GM13977 (cell line): ENCODE measurements at places on chromosomes 11 and 22.

DNA sequence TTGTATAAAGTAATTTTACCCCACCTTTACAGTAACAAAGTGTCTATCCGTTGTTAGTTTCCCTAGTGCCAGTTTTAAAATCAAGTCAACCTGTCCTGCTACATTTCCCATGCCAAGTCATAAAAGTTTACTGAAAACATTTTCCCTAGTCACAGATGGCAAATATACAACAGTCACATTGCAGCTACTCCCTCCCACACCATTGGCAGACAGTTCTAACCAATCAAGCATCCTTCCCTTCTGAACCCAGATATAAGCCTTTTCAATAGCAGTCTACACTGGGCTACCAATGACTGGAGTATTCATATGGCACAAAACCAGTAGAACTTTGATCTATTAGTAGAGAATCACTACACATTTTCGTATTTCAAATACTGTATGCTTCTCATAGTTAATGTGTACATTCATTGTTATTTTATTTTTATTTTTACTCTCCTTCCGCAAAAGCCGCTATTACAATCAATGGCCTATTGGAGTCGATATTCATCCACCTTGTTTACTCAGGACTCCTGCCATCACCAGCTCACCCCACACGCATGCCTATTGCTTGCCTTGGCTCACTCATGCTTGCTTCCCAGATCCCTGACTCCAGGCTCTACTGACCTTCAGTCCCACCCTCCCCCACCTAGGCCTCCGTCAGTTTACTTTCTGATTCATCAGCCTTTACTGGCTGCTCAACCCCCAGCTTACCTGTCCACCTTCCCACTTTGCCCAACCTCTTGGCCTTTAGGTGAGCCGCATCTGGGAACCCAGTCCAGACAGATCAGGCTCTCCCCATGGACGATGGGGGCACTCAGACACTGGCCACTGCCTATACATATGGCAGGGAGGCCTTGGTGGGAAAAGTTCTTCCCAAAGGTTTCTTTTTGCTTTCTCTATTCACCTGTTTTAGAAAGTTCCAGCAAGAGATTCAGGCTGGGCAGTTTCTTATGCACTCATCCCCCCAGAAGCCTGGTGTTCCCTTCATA is 408.4 kb downstream of the SOX6 start:
- no peak for DNase-seq

- DNase-seq, result no peak
These were observed 5.1 kb upstream of the IGSF9B start for GRCh38 chr11:133961890-133962289.

DNA sequence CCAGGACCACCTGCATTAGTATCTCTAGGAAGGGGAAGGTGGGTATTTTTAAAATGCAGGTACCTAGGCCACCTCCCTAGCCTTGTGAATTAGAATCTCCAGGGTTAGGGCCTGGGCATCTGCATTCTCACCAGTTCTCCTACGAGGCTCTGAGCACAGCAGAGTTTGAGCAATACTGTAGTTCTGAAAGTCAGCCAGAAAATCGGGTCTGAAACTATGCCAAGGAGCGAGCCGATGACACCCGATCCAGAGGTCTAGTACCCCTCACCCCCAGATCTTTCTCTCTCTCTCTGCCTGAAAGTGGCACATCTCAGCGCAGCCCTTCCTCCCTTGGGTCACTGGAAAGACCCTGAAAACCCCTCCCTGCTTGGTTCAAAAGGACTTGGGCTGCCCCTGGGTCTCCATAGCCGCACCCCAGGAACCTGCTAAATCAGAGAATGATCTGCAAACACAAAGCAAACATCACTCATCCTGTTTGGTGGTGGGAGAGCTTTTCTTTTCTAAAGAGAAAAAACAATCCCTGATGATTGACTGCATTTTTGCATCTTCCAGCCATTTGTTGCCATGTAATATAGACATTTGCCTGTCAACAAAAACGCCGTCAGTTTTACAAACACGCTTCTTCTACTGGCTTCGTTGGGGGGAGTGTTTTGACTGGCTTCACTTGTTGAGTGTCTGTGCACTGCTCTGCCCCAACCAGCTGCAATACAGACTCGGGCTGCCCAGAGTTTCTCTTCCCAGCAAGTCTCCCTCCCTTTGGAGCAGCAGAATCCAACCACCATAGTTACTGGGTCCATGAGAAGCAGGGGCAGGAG is 229.9 kb downstream of the MN1 start:
- DNase-seq, result no peak

GRCh38 chr11:76772100-76772782 is 10.9 kb upstream of the TSKU start:
- DNase-seq, result no peak

- DNase-seq, result no peak
These were observed 19.7 kb upstream of the ALX4 start for GRCh38 chr11:44329472-44330230.

- peak; percentile 80 for DNase-seq
These were observed 70.8 kb downstream of the KCNJ1 start for GRCh38 chr11:128796270-128796669.

DNA sequence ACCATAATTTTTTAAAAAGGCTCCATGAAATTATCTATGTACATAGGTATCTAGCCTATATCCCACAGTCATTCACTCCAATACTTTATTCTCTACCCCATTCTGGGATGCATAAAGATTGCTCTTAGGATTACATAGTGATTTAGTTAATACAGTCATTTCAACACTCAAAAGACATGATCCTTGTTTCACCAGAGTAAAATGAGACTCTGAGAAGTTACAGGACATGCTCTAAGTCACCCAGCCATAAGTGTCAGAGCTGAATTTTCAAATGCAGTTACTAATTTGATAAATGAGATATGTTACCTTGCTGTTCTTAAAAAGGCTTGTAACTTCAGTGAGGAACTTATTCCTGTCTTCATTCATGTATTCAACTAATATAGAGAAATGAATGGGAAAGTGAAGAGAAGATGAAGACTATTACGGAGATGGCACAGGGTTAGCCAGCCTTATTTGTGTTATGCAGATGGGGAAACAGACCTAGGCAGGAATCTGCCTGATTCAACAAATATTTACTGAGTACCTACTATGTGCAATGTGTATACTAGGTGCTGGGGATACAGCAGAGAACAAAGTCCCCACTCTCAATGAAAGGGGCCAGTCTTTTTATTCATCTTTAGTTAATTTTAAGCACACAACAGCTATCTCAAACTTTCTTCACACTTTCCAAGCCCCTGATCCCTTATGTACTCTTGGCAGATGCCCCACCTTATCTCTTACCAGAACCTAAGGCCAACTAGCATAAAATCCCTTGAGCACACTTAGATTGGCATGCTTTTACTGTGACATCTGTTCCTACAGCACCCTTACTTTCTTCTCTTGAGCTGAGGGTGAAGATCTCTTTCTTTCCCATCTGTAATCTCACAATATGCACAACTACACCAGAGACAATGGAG is 21.6 kb downstream of the MAPK1 start:
- DNase-seq, result no peak

DNA sequence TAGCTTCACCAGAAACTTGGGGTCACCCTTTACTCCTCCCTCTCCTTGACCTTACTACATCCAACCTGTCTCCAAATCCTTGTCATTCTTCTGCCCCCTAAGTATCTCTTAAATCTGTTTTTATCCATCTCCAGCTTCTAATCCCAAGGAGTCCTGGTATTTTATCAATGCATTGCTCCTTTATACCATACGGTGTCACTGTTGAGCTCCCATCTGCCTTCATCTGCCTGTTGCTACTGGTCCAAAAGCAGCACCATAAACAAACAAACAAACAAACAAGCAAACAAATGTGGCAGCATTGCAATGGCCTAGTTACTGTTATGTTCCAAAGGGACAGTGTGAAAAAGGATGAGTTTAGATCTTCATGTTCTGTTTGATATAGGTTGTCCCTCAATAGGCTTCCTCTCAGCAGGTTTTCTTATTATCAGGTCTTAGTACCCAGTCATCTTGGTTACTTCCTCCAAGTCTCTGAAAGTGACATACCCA is 34.2 kb downstream of the DNHD1 start:
- DNase-seq, result peak; percentile 36

GRCh38 chr11:11117730-11118129 is 235.3 kb downstream of the CSNK2A3 start:
- DNase-seq, result no peak

DNA sequence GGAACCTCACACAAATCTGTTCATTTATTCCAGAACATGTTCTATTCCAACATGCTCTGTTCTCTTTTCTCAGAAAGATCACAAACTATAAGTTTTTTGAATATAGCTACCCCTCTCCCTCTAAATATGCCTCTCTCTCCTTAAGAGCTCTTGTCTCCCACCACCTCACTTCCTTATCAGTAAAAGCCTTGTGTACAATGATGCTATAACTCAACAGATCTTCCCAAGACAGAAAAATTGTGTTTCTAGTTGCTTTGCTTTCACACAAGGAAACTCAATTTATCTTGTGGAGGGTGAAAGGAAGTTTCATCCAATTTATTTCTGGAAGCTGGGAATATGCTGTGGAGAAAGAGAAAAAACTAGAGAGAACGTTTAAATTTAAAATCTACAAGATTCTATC is 64.4 kb downstream of the FAM76B start:
- no peak for DNase-seq

- no peak for DNase-seq
These were observed 38.4 kb downstream of the GDPD5 start for GRCh38 chr11:75487365-75487764.

- DNase-seq, result no peak
These were observed 63.4 kb downstream of the LRP5 start for GRCh38 chr11:68375766-68376165.

GRCh38 chr22:26536056-26536761 is 23.9 kb upstream of the TFIP11 start:
- no peak for DNase-seq

GRCh38 chr11:117644403-117645155 is 152.4 kb downstream of the DSCAML1 start:
- no peak for DNase-seq

GRCh38 chr11:10394229-10395101 is 60.6 kb upstream of the AMPD3 start:
- DNase-seq, result no peak

GRCh38 chr11:113341388-113342165 is 27.2 kb downstream of the TTC12 start:
- DNase-seq, result no peak

GRCh38 chr11:14242187-14242586 is 116.8 kb downstream of the RRAS2 start:
- DNase-seq, result no peak

DNA sequence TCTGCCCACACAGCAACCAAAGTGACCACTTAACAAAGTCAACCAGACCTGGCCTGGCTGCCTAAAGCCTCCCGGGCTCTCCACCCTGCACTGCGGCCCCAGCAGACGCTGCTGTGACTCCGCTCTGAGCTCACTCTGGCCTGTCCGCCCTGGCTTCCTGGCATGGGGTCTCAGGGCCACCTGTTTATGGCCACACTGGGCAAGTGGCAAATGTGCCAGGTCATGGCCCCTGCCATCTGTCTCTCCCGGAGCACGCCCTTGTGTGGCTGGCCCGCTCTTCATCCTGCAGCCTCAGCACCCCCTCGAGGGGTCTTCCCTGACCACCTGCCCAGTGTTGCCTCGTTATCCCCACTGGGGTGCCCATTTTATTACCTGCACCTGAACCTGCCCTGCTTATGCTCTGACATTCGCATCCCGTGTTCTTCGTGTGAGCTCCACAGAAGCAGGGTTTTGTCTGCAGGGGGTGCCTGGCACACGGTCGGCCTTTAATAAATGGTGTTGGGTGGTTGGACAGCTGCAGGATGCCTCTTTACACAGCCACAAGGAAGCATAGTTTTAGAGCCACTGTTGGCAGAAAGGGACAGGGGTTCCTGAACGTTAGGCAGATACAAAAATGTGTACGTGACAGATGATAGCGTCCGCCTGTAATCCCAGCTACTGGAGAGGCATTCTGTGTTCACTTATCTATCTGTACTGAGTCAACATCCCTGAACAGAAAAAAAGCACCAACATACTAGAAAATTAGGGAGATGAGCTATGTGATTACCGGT is 785.6 kb downstream of the TBC1D22A start:
- no peak for DNase-seq

- no peak for DNase-seq
These were observed 26.5 kb downstream of the MYO7A start for GRCh38 chr11:77154381-77155081.

DNA sequence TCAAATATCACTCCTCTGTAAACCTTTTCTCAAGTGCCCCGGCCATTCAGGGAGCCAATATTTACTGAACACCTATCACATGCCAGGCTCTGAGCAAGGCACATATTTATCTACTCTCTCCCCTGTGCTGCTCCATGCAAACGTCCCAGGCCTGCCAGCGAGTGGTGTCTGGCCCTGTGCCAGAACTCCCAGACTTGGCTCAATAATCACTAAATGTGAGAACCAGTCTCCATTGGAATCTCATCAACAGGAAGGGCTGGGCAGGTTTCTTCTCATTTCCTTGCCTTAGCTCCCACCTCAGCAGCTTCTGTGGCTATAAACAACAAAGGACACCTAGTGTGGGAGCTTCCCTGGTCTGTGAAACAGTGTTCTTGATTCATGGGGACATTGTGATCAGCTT is 21.7 kb downstream of the RASSF10 start:
- DNase-seq, result no peak

- DNase-seq, result no peak
These were observed 15.2 kb downstream of the DDX17 start for GRCh38 chr22:38490915-38491314.

DNA sequence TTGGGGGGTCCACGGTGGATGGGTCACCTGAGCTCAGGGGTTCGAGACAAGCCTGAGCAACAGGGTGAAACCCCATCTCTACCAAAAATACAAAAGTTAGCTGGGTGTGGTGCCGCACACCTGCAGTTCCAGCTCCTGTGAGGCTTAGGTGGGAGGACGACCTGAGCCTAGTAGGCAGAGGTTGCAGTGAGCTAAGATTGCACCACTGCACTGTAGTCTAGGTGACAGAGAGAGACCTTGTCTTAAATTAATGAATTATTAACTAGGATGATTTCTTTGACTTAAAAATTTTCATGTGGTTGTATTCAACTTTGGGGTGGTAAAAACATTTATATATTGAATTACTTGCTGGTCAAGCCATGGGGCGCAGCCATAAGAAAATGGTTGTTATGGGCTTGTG is 33.9 kb downstream of the CCDC83 start:
- DNase-seq, result no peak

DNA sequence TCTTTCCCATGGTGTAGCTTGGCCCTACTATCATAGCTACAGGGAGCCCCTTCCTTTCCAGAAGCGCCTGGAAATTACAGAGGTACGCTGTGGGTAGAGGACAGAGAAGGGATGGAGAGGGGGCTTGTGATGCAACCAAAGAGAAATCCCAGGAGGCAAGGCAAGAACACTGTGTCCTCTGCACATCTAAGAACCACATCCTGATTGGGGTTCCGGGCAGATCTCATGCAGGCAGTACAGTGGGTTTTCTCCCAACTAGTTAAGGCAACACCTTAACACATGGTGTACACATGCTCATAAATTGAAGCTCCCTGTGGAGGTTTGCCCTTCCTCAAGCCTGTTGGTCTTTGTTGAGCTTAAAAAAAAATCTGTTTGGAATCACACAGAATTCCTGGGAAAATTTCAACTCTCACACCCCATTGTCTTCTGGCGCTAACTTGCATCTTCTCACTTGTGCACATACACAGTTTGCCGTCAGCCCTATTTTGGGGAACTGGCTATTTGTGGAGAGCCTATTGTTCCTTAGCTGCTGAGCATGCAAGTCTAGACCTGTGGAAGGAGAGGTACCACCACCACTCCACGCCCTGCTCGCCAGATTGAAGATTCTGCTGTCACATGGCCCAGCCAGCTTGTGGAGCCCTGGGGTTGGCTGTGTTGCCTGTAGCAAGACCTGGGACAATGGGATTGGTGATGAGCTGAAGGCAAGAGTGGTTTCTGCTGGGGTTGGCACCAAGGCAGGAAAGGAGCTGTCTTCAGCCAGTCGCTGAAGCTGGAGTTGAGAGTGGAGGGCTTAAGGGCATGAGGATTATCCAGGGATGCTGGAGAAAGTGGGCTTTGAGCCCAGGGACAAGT is 52.4 kb downstream of the ALX4 start:
- no peak for DNase-seq

- no peak for DNase-seq
These were observed 915 bp upstream of the OSBP start for GRCh38 chr11:59616396-59616982.
